ENCODE measurements at places on chromosomes 3 and 15.

GRCh38 chr15:100105101-100105500, 236.7 kb downstream of the ADAMTS17 start:
- DNase-seq = no peak

DNA sequence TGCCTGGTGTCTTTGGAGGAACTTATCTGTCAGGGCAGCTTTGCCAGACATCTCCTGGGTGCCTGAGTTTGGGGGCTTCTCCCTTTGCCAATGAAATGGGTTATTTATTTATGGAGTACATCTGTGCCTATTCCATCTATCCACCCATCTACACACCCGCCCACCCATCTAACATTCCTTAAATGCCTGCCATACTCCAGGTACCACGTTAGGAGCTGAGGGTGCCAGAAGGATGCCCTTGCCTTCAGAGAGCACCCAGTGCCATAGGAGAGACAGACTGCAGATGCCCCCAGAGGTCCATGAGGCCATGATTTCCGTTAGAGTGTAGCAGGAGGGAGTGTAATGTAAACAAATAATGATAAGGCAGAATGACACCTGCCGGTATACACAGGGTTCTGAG, 21.8 kb upstream of the KIF23 start:
- DNase-seq = no peak

GRCh38 chr3:8220291-8220690, 281.3 kb upstream of the LMCD1 start:
- DNase-seq = no peak

- no peak for DNase-seq
These were observed 28.1 kb upstream of the FURIN start for GRCh38 chr15:90840157-90840855.

Measured in stimulated activated CD8-positive, alpha-beta memory T cell treated with anti-CD3 and anti-CD28 coated beads, Interleukin-4, amount 100 ng/mL, for 1 hour (primary cell).